ENCODE measurements at places on chromosomes 16 and 17.

- DNase-seq, result no peak
These were observed 8.0 kb upstream of the LGALS9 start for GRCh38 chr17:27622986-27623385.

DNA sequence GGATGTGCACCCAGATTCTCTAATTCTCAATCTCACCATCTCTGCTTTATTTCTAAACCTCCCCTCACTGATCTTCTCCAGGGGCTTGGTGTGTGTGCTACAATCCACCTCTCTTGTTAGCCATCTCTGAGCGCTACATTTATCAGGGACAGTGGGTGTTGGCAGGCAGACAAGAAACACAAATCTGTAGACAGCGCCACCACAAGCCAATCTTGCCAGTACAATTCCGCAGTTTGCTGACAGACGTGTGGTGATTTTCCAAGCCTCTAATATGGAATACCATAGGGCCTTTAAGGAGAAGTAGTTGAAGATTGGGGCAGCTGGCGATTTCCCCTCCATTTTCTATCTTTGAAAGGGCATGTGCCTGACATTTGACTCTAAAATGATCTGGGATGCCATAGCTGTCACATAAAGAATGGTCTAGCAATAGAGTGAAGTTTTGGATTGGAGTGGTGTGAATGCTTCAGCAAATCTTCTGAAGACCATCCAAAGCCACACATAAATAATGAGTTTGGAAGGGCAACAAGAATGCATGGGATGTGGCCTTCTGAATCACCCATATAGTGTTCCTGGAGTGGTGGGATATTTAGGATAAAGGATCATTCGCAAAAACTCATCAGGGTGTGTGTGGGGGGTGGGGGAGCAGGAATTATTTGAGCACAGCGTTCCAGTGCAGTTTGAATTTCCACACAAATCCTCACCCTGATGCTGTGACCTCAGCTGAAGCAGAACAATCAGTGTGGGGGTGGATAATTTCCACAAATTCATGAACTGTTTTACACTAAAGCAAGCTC lies 12.0 kb upstream of the ANKFN1 start:
- no peak for DNase-seq

GRCh38 chr16:85286951-85287814 lies 174.9 kb upstream of the CIBAR2 start:
- DNase-seq, result no peak

- DNase-seq, result no peak
These were observed 90.5 kb downstream of the AATF start for GRCh38 chr17:37039269-37039668.

- DNase-seq, result no peak
These were observed 308.2 kb upstream of the IRX3 start for GRCh38 chr16:54594601-54595391.

GRCh38 chr17:67090341-67090740 lies 46.0 kb downstream of the CACNG1 start:
- DNase-seq, result no peak

DNA sequence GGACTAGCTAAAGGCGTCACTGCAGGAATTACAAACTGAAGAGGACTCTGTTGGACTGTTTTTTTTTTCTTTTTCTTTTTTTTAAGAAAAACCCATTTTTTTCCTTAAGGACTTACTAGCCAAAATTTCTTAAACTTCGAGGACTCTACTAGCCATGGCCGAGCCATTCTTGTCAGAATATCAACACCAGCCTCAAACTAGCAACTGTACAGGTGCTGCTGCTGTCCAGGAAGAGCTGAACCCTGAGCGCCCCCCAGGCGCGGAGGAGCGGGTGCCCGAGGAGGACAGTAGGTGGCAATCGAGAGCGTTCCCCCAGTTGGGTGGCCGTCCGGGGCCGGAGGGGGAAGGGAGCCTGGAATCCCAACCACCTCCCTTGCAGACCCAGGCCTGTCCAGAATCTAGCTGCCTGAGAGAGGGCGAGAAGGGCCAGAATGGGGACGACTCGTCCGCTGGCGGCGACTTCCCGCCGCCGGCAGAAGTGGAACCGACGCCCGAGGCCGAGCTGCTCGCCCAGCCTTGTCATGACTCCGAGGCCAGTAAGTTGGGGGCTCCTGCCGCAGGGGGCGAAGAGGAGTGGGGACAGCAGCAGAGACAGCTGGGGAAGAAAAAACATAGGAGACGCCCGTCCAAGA lies 878 bp downstream of the HEXIM1 start:
- DNase-seq, result peak; percentile 93

DNA sequence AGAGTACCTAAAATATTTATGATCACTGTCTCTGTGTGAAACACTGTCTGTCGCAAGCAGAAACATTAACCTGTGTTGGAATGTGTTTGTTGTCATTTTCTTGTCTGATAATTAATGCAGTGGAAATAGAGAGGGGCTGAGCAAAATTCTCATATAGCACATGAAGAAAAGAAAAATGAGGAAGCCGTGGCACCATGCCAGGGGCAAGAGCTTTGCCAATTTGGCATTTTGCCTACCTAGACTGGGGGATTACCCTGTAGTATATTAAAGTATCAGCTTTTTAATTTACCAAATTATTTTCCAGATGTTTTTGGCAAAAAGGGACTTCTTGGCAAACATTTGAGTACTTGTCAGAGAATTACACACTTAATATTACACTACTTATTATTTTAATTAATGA lies 1326.6 kb upstream of the GOT2 start:
- peak; percentile 3 for DNase-seq

DNA sequence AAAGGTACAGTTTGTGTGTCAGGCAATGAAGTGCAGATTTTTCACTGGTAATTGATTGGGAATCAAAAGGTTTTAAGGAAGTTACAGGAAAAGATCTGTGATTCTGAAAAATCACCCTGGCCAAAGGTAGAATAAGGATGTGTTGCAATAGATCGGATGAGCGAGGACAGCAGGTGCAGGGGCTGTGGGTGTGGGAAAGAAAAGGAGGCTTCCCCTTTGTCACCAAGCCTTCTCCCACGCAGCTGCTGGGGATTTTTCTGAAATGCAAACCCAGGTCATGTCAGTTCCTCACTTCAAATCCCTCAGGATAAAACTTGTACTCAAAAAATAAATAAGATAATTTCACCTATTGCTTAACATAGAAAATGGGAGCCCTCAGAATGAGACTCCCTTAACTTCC lies 47.9 kb upstream of the ARHGAP17 start:
- no peak for DNase-seq

GRCh38 chr16:20875355-20875650 lies 24.9 kb downstream of the DCUN1D3 start:
- no peak for DNase-seq

- DNase-seq, result peak; percentile 89
These were observed 27.4 kb downstream of the BCO1 start for GRCh38 chr16:81265658-81266451.

DNA sequence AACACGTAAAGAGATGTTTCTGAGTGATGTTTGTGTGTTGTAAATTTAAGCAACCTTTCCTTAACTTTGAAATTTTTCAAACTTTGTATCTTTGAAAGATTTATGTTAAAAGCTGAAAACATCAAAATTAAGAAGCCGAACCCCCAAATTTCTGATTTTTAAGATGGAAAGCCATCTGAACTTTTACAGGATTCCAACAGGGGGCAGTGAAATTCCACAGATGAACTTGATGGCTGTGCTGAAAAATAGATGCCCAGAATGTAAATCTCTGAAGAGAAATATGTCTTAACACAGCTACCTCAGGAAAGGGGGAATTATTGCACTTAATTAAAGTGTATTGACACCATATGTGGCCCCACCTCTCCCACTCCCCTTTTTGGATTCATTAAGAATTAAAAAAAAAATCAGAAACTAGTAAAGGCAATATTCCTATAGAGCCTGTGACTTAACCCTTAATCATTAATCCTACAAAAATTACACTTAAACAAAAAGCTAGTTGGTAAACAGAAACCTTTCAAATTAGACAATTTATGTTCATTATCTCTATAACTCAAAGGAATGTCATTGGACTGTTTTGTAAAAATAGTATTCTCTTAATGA lies 597.9 kb downstream of the KCNJ2 start:
- DNase-seq, result peak; percentile 54

DNA sequence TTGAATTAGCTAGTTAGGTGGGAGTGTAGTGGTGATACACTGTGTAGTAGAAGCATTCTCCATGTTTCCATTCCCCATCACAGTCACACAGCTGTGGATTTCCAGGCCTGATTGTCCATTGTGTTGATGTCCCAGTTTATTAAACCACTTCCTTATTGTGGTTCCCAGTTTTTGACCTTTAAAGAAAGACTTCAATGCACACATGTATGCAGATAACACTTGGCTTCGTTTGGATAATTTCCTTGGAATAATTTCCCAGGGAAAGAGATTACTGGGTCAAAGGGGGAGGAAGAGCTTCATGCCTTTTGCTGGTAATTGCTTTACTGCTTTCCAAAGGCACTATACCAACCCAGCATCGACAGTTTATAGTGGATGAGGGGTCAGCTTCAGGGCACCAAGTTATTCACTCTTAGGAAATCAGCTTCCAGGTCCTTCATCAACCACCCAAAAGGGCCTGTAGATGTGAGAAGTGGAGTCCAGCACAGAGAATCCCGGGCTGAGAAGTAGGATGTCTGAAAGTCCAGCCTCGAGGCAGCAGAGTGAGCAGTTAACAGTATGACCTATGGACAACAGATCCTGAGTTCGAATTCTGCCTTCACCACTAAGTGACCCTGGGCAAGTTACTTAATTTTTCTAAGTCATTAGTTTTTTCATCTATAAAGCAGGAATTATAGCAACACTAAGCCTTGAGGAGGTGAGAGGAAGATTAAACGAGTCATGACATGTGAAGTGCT lies 31.3 kb upstream of the TNS4 start:
- DNase-seq, result peak; percentile 10

- no peak for DNase-seq
These were observed 10.5 kb downstream of the PPM1D start for GRCh38 chr17:60610473-60610872.

DNA sequence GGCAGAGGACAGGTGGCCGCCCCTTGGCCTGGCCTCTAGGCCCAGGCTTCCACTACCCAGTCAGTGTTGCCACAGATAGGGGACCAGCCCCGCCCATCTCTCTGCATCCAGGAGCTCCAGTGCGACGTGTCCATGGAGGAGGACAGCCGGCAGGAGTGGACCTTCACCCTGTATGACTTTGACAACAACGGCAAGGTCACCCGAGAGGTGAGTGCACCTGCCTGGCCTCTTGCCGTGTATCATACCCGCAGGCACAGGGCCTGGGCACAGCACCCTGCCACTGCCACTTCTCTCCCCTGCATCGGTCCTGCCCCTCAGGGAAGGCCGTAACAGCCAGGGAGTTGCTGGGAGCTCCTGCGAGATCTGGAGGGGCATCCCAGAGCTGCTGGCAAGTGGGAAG lies 55.7 kb downstream of the SNX20 start:
- no peak for DNase-seq

GRCh38 chr17:6496116-6496481 lies 51.8 kb downstream of the PIMREG start:
- no peak for DNase-seq

DNA sequence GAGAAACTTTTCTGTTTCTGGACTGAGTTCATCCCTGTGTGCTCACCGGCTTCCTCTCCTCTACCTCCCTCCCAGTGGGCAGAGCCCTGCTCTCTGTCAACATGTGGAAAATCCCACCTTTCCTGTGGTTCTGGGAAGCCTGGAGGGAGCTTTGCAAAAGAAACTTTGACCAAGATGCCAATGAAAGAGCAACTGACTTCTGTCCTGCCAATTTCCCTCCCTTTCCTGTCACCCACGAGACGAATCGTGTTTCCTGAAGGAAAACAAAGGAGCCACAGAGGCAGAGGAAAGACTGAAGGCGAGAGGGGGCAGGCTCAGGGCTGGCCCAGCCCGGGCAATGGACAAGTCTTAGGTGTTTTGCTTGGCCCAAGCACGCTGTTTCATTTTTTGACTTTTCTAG lies 82.8 kb downstream of the PLCG2 start:
- no peak for DNase-seq

DNA sequence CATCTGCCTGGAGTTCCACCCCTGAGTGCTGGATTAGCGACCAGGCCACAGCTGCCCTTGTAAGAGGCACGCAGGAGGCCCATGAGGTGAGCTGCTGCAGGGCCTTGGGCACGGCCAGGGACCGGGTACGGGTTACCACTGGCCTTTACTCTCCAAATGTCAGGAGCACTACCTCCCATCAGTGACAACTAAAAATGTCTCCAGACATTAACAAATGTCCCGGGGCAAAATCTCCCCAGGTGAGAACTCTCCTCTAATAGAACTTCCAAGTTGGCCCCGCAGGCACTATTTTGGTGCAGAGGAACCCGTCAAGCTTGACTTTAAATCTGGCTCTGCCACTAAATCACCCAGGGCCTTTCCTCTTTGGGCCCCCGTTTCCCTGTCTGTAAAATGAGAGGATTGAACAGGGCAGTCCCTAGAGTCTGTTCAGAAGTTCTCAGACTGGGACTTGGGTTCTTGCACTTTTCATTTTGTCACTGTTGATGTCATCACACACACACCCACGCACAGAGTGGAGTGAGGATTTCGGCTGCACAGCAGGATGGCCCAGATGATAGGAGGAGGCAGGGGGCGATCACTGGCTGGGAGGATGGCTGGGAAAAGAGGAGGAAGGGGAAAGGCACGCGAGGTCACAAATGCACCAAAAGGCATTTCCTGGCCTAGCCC lies 24.5 kb upstream of the MAPT start:
- DNase-seq, result no peak

GRCh38 chr17:73132085-73132492 lies 32.7 kb upstream of the SSTR2 start:
- DNase-seq, result no peak

DNA sequence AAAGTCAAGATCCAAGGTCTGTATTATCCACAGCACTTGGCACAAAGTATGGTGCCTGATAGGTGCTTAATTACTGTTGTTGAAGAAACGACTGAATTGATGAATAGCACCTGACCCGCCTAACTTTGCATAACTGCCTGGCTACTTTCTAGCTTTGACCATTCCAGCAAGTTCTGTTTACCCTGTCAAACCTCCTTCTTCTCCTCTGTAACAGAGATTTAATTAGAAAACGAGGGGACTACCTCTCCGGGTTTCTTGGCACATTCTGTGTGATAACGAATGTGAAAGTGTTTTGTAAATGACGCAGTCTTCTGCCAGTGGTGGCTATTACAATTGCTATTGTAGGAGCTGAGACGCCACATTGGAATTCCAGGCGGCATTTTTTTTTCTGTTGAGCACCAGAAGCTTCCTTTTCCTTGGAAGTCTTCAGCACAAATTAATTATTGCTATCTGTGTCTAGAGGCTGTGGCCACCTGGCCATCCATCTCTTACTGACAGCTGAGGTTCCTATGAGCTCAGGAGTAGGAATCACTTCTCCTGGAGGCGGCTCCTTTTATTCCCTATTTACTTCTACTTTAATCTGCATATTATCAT lies 522.9 kb downstream of the HS3ST4 start:
- DNase-seq, result no peak
